Large intestine (tissue), 12 donors: ENCODE measurements at places on chromosomes 5 and 9. TPM values are rescaled to one million over a fixed set of nuclear protein-coding genes. Genes with fewer than 3 reads are reported as not detected.

GRCh38 chr5:33565324-33565723 lies 124.6 kb downstream of the TARS1 start:
- no peak for DNase-seq

GRCh38 chr5:88813805-88814575 lies 69.0 kb downstream of the MEF2C start:
- DNase-seq: no peak

DNA sequence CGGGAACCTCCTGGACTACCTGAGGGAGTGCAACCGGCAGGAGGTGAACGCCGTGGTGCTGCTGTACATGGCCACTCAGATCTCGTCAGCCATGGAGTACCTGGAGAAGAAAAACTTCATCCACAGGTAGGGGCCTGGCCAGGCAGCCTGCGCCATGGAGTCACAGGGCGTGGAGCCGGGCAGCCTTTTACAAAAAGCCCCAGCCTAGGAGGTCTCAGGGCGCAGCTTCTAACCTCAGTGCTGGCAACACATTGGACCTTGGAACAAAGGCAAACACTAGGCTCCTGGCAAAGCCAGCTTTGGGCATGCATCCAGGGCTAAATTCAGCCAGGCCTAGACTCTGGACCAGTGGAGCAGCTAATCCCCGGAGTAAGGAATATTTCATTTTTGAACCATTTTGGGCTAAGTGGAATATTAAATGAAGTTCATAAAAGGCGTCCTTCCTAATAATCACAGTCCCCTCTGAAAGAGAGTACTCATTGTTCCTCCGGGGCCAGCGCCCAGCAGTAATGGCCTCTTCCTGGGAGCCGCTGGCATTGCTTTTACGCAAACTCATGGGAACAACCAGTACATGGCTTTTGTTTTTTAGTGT lies 23.6 kb downstream of the QRFP start:
- DNase-seq: no peak

DNA sequence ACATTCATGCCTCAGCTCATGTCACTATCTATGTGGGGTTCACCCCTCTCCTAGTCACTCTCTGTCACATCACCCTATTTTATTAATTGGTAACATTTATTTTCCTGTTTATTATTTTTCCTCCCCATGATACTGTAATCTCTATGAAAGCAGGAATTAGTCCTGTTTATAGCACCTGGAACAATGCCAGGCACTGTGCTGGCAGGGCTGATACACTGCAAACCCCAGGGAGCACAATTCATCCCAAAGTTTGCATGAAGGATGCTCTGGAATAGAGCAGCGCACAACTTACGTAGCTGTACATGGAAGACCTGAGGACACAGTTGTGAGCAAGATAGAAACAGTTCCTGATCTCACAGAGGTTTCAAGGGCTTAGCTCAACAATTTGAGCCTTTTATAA lies 103.2 kb downstream of the NSG2 start:
- no peak for DNase-seq

- no peak for DNase-seq
These were observed 110.4 kb upstream of the LIFR start for GRCh38 chr5:38666668-38667498.

DNA sequence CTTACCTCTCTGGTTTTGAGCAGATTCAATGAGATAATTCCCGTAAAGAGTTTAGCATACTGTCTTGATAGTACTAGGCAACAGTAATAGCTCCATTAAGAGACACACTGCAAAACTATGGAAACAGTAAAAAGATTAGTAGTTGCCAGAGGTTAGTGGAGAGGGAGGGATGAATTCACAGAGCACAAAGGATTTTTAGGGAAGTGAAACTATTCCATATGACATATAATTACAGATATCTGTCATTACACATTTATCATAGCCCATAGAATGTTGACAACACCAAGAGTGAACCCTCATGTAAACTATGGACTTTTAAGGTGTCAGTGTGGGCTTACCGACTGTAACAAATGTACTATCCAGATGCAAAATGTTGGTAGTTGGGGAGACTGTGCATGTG lies 176.4 kb upstream of the PLCXD3 start:
- no peak for DNase-seq

DNA sequence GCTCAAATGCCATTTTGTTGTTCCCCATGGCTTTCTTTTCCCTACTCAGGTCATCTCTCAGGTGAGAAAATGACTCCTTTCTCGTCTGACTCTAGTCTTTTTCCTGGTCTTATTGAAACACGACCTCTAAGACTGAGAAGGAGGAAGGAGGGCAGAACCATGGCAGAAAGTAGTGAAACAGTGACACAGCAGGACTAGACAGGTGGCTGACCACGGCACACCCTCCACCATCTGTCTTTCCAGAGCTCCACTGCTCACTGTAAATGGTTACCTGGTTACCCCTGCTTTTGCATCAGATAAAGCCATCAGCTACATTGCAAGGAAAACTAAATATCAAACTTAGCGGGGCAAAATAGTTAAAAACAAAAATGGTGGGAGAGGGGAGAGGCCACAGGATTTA lies 30.9 kb downstream of the NR4A3 start:
- no peak for DNase-seq

DNA sequence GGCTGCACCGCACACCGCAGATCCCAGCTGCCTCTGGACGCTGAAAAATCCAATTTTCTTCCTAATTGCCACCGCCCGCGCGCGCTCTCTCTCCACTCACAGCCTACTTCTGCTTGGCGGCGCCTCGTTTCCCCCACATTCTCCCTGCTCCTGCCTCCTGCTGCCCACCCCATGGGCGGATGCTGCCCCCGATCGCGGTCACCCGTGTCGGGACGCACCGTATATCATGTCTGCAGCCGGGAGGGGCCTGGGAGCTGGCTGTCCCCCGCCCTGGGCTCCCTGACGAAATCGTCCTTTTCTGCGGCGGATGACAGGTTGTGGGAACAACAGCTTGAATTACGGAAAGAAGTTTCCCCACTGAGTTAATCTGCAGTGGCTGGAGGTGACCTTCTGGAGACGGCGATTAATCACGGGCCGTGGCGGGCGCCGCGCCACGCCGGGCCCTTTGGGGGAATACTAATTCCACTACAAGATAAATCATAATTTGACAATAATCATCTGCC lies 36.3 kb upstream of the PSD2 start:
- DNase-seq: no peak

DNA sequence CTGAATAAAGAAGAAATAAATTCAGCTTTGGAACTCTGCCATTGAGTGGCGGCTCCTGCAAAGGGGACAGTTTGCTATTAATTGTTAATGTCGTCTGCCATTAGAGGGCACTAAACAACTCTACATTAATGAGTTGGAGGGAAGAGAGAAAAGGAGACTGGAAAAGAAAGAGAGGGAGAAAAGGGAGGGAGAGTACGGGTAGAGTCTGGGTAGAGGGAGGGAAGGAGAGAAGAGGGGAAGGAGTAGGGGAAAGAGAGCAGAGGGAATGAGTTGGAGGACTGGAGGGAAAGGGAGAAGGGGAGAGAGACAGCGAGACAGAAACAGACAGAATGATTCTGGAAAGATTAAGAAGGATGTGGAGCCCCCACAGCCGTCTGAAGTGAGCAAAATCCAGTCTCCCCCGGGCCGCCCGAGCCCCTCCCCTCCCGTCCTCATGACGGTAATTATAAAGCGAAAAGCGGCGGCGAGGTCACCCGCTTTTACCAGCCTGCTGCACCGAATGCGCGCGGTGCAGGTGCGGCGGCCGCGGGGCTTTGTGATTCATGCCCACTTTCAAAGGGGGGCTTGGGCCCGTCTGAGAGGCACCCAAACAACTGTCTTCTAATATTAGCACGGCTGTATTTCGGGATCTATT lies 1.9 kb upstream of the FST start:
- peak; percentile 64 for DNase-seq

DNA sequence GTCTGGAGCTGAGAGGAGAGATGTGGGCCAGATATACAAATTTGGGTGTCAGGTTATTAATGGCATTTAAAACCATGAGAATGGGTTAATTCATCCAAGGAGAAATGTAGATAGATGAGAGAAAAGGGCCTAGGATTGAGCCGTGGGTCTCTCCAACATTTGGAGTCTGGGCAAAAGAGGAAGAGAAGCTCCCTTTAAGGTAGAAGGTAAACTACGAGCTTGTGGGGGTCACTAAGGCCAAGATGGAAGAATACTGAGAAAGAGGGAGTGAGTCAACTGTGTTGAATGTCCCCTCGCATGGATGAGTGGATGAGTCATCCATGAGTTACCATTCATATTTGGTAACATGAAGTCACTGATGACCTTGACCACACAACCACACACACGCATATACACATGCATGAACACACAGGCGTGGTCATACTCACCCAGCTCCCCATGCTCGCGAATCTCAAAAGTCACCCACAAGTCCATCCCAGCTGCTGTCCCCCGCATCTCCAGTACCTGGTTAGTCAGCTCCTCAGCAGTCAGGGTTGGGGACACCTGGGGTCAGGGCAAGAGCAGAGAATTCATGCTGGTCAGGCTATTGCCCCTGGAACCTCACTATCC lies 6.8 kb upstream of the FCHSD1 start:
- no peak for DNase-seq

- DNase-seq: no peak
These were observed 98.6 kb downstream of the GNAQ start for GRCh38 chr9:77933019-77933418.

- DNase-seq: no peak
These were observed 88.0 kb upstream of the FTMT start for GRCh38 chr5:121763665-121764064.

DNA sequence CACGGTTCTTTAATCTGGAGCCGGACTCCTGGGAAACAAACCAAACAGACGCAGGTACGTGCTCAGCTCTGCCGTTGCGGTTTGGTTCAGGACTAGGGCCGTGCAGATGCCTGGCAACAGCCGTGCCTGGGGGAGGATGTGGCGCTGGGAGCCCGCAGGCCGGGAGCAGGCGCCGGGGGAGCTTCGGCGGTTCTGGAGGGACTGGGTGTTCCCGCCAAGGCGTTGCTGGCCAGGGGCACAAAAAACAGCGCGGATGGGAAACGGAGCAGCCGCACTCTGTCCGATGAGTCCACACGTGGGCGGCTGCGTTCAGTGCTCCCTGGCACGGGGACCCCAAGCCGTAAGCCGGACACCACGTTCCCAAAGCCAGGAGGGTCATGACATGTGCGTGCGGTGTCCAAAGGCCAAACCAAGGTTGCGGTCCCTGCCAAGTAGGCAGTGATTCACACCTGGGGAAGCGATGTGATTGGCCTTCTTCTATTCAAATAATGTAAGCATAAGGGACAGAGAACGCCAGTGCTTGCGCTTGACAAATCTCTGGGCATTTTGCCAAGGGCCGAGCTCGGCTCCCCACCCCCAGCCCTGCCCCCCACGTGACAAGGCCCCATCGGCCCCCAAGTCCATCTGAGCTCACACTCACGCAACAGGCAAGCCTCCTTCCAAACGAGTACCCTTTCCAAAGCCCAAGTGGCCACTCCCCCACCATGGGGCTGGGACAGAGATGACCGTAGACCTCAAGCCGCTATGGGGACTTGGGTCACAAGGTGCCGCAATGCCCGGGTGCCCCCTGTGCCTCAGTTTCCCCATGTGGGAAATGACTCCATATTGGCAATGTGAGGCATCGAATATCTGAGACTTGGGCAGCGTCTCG lies 49.7 kb upstream of the NKD2 start:
- DNase-seq: no peak

DNA sequence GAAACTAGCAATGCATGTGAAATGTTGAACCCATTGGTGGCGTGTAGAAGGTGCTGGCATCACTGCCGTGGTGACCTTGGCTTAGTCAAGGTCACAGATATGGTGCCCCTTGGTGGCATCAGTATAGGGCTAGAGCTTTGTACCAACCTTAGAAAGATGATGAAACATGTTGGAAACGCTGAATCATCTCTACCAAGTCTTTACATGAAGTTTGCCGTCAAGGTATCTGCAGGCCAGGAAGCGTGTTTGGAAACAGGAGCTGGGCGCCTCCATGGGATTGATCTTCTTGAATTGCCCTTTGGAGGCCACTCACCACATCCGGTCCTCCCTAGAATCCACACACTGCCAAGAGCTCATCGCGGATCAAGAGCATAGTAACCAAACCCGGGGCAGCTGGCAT lies 16.9 kb upstream of the BOD1 start:
- DNase-seq: no peak

- DNase-seq: peak; percentile 14
These were observed 647 bp downstream of the PDE8B start for GRCh38 chr5:77210964-77211690.

- no peak for DNase-seq
These were observed 399.7 kb downstream of the TLE1 start for GRCh38 chr9:81289622-81290021.

GRCh38 chr9:133139246-133140173 lies 18.5 kb upstream of the RALGDS start:
- DNase-seq: no peak

DNA sequence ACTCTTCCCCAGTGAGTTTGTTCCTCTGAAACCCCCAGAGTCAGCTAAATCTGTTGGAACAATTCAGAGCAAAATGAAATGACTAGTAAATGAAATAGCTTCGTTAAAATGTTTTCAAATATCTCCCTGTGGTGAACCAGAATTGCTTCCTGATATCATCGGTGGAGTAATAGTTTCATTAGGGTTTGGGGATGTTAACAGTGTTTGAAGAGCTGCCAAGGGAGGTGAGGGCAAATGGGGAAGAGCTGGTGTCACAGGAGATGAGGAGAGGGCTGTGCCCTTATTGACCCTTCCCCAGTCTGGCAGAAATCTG lies 4.3 kb upstream of the C7 start:
- DNase-seq: no peak

- DNase-seq: no peak
These were observed 126.5 kb downstream of the ZCCHC7 start for GRCh38 chr9:37246826-37247225.

DNA sequence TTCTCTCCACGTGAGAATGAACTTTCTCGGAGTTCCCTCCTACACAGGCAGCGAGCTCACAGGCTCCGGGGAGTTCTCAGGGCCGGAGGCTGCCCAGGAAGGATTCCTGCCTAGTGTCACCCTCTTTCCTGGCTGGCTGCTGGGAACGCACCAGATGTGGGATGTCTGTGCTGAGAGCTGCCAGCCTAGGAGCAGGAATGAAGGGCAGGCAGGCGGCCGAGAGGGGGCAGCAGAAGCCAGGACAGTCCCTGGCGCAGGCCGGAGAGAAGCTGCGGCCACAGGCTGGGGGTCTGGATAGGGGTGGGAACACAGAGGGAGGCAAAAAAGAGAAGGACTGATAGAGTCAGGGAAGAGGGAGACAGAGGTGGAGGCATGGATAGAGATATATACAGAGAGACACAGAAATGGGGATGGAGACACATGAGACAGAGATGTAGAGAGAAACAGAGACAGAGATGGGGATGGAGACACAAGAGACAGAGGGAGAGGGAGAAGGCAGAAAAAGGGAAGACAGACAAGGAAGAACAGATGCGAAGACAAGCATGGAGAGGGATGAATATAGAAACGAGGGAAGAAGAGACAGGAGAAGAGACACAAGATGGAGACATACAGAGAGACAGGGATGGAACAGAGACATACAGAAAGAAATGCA lies 25.3 kb upstream of the ENHO start:
- DNase-seq: no peak

- no peak for DNase-seq
These were observed 64.6 kb upstream of the KLF9 start for GRCh38 chr9:70478963-70479641.

OLFML2A gene
- polyA plus RNA-seq: 11.7 TPM

GPSM1 gene
- 39.9 TPM for polyA plus RNA-seq

ADGRV1 gene
- 3.0 TPM for polyA plus RNA-seq

EPB41L4B gene
- polyA plus RNA-seq: 35.5 TPM

SPINK6 gene
- not detected for polyA plus RNA-seq
